Islet precursor cell (in vitro differentiated cells): ENCODE measurements at places on chromosomes 6 and 20.

DNA sequence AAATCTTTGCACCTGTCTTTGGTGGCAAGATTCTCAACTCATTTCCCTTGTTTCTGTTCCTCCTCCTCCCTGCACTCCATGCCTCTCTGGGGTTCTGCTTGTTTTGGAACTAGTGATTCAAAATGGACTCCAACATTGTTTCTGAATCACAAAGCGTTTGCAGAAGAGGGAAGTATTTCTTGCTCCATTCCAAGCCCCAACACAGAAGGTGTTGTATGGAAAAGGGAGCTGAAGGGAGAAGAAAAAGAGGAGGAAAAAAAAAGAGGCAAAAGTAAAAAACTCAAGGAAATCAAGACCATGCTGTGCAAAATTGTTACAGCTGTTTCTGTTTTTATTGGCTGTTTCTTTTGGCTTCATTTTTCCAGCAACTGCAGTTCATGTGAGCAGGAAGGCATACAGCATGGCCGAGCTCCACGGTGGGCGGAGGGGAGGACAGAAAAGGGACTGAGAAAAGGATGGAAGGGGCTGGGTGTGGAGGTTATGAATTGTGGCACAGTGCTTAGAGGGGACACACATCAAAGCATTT is 66.9 kb upstream of the PRL start:
- no peak for DNase-seq

- DNase-seq, result no peak
Measured at GRCh38 chr6:56144538-56145324, 102.6 kb downstream of the COL21A1 start.

GRCh38 chr6:129844118-129844891 is 16.8 kb downstream of the TMEM244 start:
- peak; percentile 94 for DNase-seq

DNA sequence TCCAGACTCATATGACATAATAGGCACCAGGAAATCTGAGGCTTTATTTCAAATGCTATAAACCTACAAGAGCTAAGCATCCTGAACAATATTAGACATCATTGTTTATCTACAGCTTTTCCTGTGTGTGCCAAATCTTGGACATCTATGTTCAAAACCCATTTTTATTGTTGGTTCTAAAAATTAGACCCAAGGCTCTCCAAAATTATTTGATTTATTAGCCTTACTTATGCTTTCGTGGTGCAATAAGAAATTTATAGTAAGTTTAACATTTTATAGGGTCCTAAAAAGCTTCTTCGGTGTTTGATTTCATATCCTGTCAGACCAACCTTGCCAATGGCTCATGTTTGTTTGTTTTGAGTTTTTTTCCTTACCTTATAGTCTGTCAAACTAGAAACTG is 1014.5 kb upstream of the MANEA start:
- DNase-seq, result no peak

GRCh38 chr6:143510991-143511891 is at the start of gene FUCA2:
FUCA2 (minus strand) TSS chr6:143511720; CDS start chr6:143511634, 86 bp downstream.
- peak; percentile 93 for DNase-seq

GRCh38 chr20:50537546-50538201 is 27.5 kb downstream of the PTPN1 start:
- DNase-seq, result no peak

GRCh38 chr20:12762725-12763124 is 246.0 kb upstream of the SPTLC3 start:
- DNase-seq, result peak; percentile 58

- DNase-seq, result no peak
Measured at GRCh38 chr6:13307508-13307995, 20.8 kb downstream of the TBC1D7 start.

DNA sequence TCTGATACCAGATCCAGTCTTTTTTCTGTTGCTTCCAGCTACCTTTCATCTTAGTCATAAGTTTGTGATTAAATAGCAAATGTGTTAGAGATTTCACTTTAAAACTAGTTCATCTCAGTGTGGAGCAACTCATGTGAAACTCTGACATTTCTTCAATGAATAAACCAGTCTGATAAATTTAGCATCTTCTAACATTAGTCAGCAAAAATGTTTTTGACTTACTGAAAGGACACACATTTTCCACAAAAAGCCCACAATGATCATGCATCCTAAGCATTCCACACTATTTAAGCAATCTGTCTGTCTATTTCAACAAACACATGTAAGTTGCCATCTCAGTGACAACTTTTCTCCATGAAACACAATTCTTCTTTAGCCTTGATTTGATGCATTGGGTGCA is 222.2 kb upstream of the SLC35B3 start:
- no peak for DNase-seq

GRCh38 chr6:30844118-30844535 is 40.2 kb upstream of the DDR1 start:
- DNase-seq, result peak; percentile 93

- no peak for DNase-seq
Measured at GRCh38 chr20:11064946-11065345, 391.1 kb upstream of the JAG1 start.

GRCh38 chr6:34511915-34512737 is 44.0 kb downstream of the SPDEF start:
- DNase-seq, result no peak

- peak; percentile 69 for DNase-seq
Measured at GRCh38 chr6:157831424-157832249, 8.6 kb downstream of the SNX9 start.

- DNase-seq, result peak; percentile 62
Measured at GRCh38 chr6:46935687-46936086, 13.9 kb upstream of the ADGRF5 start.

- no peak for DNase-seq
Measured at GRCh38 chr20:45850926-45851325, 6.3 kb downstream of the ACOT8 start.

DNA sequence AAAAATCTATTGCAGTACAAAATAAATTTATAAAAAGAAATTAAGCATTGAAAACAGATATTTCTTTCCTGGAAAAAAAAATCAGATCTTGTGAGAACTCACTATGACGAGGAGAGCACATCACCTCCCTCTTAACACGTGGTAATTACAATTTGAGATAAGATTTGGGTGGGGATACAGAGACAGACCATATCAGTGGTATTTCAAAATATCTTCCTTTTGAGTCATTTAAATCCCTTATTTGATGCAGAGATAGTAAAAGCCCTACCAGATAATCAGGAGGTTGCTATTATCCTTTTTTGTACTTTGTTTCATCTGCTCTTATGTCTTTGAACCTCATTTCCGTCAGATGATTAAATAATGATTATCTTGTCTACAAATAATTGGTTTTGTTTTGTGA is 800.4 kb downstream of the KIF16B start:
- DNase-seq, result no peak

DNA sequence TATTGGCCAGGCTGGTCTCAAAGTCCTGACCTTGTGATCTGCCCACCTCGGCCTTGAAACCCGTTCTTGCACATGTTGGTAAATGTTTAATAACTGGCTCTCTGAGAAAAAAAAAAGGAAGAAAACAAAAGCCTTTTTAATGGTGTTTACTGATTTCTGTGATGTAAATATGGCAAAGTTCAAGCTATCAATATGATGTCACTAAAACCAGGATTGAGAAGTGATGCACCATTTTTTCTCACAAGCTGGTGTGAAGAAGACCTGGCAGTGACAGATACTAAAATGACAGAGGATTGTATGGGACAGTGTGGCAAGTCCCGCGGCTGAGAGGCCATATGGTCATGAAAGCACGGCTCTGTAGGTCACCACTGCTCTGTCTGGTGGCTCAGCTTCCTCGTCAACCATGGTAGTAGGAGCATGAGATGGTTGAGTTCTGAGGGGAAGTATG is 196.3 kb upstream of the SUPT3H start:
- no peak for DNase-seq

- peak; percentile 92 for DNase-seq
Measured at GRCh38 chr20:49484180-49485140, 2.0 kb upstream of the KCNB1 start.

GRCh38 chr6:159431750-159432149 is 261.3 kb downstream of the SOD2 start:
- DNase-seq, result no peak

DNA sequence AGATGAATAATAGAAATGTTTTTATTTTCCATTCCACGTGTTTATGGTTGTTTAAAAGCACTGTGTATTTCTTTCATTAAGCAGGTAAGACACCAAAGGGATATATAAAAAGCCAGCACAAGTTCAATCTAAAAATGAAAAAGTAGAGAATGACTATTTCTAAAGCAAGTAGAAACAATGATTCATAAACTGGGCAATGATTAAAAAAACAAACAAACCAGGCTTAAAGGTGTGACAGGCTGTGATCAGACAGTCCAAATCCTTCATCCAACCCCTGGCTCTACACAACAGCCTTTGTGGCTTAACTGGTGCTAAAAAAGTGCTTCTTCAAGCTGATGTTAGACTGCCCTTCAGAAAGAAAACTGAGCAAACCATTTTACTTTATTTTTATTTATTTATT is 45.7 kb upstream of the TSHZ2 start:
- DNase-seq, result no peak

DNA sequence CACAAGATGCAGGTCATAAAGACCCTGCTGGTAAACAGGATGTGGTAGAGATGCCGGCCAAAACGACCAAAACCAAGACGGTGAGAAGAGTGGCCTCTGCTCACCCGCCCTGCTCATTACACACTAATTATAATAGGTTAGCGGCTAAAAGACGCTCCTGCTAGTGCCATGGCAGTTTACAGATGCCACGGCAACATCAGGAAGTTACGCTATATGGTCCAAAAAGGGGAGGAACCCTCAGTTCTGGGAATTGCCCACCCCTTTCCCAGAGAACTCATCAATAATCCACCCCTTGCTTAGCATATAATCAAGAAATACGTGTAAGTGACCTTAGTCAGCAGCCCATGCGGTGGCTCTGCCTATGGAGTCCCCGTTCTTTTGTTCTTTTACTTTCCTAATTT is 17.6 kb downstream of the BHLHE23 start:
- DNase-seq, result no peak

- no peak for DNase-seq
Measured at GRCh38 chr6:38572186-38572813, 67.4 kb downstream of the BTBD9 start.

DNA sequence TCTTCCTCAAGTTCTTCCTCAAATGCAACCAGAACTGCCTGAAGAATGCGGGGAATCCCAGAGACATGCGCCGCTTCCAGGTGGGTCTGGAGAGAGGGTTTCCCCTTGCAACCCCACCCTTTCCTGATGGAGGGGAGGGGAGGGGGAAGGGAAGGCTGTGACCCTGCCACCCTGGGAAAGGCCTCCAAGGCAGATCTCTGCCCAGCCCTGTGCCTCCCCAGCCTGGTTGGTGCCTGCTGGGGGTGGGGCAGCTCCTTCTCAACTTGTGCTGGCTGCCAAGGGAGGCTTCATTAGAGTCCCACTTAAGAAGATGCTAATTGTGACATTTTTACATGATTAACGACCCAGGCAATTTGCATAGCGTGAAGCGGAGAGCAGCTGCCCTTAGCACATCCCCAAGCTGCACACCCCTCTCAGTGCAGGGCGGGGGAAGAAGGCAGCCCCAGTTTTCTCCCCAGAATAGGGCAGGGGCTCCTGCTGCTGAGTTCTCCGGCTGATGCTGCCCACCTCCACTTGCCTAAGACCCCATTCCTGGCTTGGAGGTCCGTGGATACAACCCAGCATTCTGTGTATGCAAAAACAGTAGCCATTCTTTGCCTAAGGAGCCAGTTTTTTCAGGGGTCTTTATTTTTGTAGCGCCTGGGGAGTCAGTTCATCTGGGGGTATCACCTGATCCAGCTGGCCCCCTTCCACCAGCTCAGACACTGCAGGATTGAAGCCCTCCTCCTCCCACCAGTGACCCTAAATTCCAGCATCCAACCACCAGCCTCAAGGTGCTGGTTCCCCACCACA is 51.7 kb downstream of the CPXM1 start:
- DNase-seq, result peak; percentile 58

- peak; percentile 76 for DNase-seq
Measured at GRCh38 chr20:56929606-56930005, 300.5 kb downstream of the TFAP2C start.

DNA sequence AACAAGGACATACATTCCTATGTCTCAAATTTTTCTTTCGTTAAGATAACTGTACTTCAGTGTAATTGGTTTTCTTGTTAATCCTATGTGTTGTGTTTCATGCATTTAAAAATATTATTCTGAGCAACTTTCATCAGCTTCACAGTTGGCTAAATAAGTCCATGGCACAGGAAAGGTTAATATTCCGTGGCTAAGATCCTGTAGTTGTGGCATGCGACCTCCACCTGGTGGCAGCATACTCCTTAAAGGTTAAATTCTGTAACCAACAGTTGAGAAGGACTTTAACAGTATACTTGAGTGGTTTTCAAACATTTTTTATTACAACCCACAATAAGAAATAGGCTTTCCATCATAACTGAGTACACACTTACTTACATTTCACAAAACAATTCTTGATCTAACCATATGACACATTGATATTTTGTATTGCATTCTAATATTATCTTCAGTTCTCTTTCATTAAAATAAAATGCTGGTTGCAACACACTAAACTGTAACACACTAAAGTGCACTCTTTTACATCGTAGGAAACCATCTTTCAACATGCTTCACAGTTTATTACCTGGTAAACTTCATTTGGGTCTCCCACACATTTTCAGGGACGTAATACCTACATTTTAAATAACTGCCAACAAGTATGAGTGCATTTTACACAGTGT is 118.3 kb downstream of the SLX4IP start:
- DNase-seq, result peak; percentile 76

DNA sequence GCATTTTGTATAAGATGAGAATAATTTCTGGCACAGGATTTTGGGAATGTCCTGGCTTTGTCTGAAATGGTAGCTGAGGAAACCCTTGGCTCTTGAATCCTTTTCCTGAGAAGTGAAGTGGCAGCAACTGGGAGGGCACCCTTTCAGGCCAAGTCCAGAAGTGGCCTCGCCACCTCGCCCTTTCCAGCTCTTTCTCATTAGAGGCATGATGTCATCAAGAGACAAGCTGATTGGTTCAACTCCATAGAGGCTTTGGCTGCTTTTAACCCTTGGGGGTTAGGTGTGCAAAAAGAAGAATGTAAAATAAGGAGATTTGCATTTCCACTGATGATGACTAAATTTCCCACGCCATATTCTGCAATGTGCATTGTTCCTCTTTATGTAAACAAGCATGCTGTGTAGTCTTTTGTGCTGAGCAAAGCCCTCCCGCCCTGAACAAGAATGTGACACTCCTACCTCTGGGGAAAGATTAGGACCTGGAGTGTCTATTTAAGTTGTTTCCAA is 116.5 kb downstream of the TCP11 start:
- peak; percentile 89 for DNase-seq

GRCh38 chr6:134233180-134233955 is 84.5 kb downstream of the SGK1 start:
- no peak for DNase-seq

DNA sequence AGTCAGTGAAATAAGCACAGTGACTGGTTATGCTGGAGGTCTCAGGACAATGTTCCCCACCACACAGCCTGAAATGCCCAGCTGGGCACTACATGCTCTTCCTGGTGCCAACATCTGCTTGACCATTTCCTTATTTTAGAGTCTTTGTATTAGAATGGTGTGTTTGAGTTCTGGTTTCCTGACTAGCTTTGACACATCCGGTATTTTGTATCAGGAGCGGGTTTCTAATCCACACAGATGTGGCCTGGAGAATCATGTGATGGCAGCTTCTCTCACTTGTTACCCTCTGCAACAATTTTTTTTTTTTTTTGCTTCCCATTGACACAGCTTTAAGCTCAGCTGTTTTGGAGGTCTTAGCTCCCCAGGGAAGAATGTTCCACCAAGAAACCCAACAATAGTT is 164.5 kb upstream of the CST7 start:
- DNase-seq, result no peak

- no peak for DNase-seq
Measured at GRCh38 chr6:108565091-108565766, 4.5 kb downstream of the FOXO3 start.

- no peak for DNase-seq
Measured at GRCh38 chr6:51429017-51429712, 610.5 kb downstream of the TFAP2B start.

GRCh38 chr6:4021854-4022695 is 56.9 kb downstream of the FAM217A start:
- DNase-seq, result no peak
